CD4-positive, alpha-beta T cell (primary cell): ENCODE measurements at places on chromosomes 3 and 15.

DNA sequence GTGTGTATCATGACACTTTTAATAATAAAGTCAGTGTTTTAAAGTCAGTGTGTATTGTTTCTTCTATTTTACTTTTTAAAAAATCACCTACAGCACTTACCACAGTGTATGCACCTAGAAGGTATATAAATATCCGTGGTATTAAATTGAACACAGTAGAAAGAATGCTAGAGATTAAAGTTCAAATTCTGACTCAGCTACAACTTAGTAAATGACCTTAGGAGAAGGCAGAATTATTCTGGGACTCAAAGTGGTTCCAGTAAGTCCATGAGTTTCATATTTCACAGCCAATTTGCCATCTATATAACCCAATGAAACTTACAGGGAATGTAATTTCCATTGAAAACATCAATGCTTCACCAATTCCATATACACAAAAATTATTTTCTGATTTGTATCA, 52.7 kb upstream of the MAP4 start:
- no peak overlapping the region for H3K27ac ChIP-seq
- H3K27me3 ChIP-seq: no peaks in the 10 kb centered on the region
- no peak for DNase-seq
- H3K36me3 ChIP-seq: peaks cover 9% of the 10 kb centered on the region
- H3K4me3 ChIP-seq: no peak overlapping the region

DNA sequence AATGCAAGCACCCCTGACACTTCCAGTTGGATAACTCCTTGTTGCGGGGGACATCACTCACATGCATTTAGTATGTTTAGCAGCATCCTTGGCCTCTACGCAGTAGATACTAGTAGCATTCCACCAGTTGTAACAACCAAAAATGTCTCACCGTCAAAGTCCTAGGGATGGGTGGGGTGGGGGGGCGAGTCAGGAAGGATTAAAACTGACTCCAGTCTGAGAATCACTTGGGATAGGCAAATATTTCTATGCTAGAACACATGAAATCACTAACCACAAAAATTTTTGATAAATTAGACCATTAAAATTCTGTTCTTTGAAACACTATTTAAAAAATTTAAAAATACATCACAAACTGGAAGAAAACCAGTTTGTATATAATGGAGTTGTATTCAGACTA, 18.0 kb downstream of the ICE2 start:
- no peaks in the 10 kb centered on the region for H3K4me1 ChIP-seq
- no peak overlapping the region for H3K27ac ChIP-seq
- H3K4me3 ChIP-seq: no peak overlapping the region

DNA sequence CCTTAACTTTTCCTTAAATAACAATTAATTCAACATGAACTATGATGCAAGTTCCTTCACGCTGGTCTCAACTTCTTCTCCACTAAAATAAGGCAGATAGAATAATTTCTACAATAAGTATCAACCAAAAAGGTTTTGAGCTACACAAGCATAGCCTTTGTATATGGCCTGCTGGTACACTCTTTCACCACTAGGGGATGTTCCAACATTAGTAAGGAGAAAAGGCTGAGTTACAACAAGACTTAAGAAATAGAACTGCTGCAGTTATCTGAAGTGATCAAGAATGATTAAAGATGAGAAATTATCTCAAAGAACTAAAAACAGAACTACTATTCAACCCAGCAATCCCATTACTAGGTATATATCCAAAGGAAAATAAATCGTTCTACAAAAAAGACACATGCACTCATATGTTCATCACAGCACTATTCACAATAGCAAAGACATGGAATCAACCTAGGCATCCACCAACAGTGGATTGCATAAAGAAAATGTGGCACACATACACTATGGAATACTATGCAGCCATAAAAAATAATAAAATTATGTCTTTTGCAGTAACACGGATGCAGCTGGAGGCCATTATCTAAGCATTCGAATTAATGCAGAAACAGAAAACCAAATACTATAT, 14.4 kb downstream of the ATP13A3 start:
- no peaks in the 10 kb centered on the region for H3K4me1 ChIP-seq
- peak; percentile 16 for DNase-seq
- no peak overlapping the region for H3K4me3 ChIP-seq

- no peaks in the 10 kb centered on the region for H3K4me1 ChIP-seq
- H3K27me3 ChIP-seq: no peaks in the 10 kb centered on the region
- no peak for DNase-seq
- H3K36me3 ChIP-seq: no peaks in the 10 kb centered on the region
- no peak overlapping the region for H3K27ac ChIP-seq
- no peak overlapping the region for H3K4me3 ChIP-seq
Observed at GRCh38 chr3:129705274-129705673, 98.8 kb upstream of the PLXND1 start.

DNA sequence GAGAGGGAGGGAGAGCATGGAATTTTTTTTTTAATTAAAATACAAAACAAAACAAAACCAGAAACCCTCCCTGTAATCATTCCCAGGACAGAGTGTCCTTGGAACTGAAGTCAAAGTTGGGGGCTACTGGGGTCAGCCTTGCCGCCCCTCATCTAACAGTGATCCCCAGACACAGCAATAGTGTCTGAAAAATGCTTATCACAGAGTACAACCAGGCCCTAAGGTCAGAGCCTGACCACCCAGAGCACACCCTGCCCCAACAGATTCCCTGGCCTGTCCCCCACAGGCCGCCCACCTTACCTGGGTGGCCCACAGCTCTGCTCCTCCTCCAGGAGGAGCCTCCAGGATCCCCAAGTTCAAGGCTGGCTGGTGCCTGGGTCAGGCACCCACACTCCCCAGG, 101.6 kb upstream of the LINGO1 start:
- H3K27me3 ChIP-seq: peaks cover 8% of the 10 kb centered on the region
- H3K27ac ChIP-seq: no peak overlapping the region
- H3K4me3 ChIP-seq: no peak overlapping the region
- no peaks in the 10 kb centered on the region for H3K36me3 ChIP-seq
- no peaks in the 10 kb centered on the region for H3K4me1 ChIP-seq

DNA sequence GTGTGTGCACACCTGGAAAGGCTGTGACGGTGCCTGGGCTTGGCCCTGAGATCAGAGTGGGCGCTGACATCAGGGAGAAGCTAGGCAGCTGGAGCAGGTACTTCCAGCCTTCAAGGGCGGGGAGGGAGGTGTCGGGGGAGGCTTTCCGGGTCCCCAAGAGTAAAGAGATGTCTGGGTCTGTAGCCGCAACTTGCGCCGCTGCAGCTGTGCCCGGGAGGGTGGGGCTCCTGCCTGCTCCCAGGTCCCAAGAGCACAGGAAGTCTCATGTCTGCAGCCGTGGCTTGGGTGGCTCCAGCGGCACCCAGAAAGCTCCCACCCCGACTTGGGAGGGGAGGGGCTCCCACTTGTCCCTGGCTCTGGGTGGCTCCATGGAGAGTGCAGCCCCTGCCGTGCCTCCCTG, 103.2 kb upstream of the BNIP2 start:
- H3K4me3 ChIP-seq: peak overlapping the region; percentile 15
- no peaks in the 10 kb centered on the region for H3K36me3 ChIP-seq
- H3K27ac ChIP-seq: no peak overlapping the region
- H3K27me3 ChIP-seq: no peaks in the 10 kb centered on the region
- peak; percentile 27 for DNase-seq
- peaks cover 39% of the 10 kb centered on the region for H3K4me1 ChIP-seq

- peaks cover 6% of the 10 kb centered on the region for H3K36me3 ChIP-seq
- H3K27ac ChIP-seq: peak overlapping the region; percentile 75
- H3K4me1 ChIP-seq: peaks cover 49% of the 10 kb centered on the region
Observed at GRCh38 chr3:56915966-56916586, 114.3 kb upstream of the ARHGEF3 start.

- no peaks in the 10 kb centered on the region for H3K4me1 ChIP-seq
- no peak overlapping the region for H3K27ac ChIP-seq
- H3K4me3 ChIP-seq: no peak overlapping the region
- DNase-seq: no peak
- H3K27me3 ChIP-seq: peaks cover 5% of the 10 kb centered on the region
- no peaks in the 10 kb centered on the region for H3K36me3 ChIP-seq
Observed at GRCh38 chr15:88398011-88398410, 69.2 kb downstream of the MRPL46 start.

GRCh38 chr15:56794165-56794552, 60.9 kb upstream of the ZNF280D start:
- no peak for DNase-seq
- no peak overlapping the region for H3K4me3 ChIP-seq
- no peaks in the 10 kb centered on the region for H3K36me3 ChIP-seq
- H3K27ac ChIP-seq: no peak overlapping the region
- no peaks in the 10 kb centered on the region for H3K4me1 ChIP-seq

DNA sequence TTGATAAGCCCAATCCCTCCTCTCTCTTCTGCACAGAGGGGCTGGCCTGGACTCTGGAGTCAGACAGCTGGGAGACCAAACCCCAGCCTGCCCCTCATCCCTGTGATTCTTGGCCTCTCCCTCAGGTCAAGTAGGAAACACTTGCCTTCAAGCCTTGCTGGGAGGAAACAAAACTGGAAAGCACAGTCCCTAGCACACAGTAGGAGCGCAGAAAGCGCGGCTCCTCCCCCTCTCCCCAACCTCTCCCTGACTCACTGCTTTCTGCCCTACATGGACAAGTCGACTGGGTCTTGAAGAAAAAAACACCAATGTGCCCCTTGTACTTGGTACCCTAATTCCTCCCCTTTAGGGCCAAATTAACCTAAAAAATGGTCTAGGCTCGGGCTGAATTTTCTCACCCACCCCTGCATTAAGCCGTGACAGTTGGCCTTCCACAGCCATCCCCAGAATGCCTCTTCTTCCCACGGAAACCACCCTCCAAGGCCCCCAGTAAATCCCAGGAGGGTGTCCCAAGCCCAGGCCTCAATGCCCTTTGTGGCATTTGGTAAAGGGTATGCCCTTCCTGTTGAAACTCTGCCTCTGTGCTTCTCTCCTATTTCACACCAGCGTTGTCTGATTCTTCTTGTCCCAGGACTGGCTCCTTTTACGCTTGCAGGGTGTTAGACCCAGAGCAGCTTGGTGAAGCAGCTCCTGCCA, 11.3 kb upstream of the RAF1 start:
- H3K4me3 ChIP-seq: no peak overlapping the region

GRCh38 chr3:19364148-19364547, 215.8 kb downstream of the KCNH8 start:
- H3K36me3 ChIP-seq: no peaks in the 10 kb centered on the region
- no peaks in the 10 kb centered on the region for H3K4me1 ChIP-seq
- H3K4me3 ChIP-seq: no peak overlapping the region
- no peak overlapping the region for H3K27ac ChIP-seq

DNA sequence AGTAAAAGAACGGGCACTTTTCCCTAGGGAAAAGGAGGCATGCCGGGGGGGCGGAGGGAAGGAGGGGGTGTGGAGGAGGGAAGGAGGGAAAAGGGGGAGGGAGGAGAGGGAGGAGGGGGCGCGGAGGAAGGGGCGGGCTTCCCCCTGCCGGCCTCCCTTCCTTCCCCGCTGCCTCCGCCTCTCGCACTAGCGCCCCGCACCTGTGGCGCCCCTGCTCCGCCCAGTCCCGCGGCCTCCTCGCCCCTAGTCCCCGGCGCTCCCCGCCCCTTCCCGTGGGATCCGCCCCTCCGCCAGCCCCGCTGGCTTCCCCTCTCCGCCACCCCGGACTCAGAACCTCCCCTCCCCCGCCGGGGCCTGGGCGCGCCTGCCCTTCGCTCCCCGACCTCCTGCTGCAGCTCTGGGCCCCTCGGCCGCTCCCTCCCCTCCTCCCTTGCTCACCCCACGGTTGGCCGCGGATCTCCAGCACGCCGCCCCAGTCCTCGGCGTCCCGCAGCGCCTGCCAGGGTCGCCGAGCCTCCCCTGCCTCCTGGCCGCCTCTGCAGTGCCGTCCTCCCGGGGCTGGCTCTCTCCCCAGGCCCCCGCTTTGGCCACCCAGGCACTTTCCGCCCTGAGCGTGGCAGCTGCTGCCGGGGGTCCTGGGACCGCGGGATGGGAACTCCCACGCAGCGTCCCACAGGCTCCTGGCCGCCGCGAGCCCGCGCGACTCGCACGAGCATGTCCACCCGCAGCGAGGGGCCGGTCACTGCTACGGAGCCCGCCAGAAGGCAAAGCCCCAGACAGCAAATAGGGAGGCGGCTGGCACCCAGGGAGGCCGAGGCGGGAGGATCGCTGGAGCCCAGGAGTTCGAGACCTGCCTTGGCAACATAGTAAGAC, 147.4 kb downstream of the TJP1 start:
- no peak for DNase-seq
- no peak overlapping the region for H3K27ac ChIP-seq
- no peak overlapping the region for H3K4me3 ChIP-seq
- no peaks in the 10 kb centered on the region for H3K36me3 ChIP-seq
- peaks cover 43% of the 10 kb centered on the region for H3K27me3 ChIP-seq
- no peaks in the 10 kb centered on the region for H3K4me1 ChIP-seq

DNA sequence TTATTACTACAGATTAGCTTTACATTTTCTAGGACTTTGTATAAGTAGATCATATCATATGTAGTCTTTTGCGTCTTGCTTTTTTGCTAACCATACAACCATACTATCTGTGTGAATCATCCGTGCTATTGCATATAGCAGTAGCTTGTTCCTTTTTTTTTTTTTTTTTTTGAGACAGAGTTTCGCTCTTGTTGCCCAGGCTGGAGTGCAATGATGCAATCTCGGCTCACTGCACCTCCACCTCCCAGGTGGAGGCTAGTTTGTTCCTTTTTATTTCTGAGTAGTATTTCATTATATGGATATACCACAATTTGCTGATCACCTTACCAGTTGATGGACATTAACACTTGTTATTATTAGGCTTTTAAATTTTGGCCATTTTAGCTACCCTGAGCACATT, 54.5 kb upstream of the TBL1XR1 start:
- DNase-seq: peak; percentile 17
- H3K27ac ChIP-seq: no peak overlapping the region
- no peak overlapping the region for H3K4me3 ChIP-seq
- H3K36me3 ChIP-seq: no peaks in the 10 kb centered on the region
- no peaks in the 10 kb centered on the region for H3K4me1 ChIP-seq

- no peaks in the 10 kb centered on the region for H3K4me1 ChIP-seq
- H3K36me3 ChIP-seq: no peaks in the 10 kb centered on the region
- DNase-seq: no peak
- peak overlapping the region; percentile 34 for H3K4me3 ChIP-seq
- no peak overlapping the region for H3K27ac ChIP-seq
Observed at GRCh38 chr3:151328298-151328995, 902 bp downstream of the P2RY13 start.

DNA sequence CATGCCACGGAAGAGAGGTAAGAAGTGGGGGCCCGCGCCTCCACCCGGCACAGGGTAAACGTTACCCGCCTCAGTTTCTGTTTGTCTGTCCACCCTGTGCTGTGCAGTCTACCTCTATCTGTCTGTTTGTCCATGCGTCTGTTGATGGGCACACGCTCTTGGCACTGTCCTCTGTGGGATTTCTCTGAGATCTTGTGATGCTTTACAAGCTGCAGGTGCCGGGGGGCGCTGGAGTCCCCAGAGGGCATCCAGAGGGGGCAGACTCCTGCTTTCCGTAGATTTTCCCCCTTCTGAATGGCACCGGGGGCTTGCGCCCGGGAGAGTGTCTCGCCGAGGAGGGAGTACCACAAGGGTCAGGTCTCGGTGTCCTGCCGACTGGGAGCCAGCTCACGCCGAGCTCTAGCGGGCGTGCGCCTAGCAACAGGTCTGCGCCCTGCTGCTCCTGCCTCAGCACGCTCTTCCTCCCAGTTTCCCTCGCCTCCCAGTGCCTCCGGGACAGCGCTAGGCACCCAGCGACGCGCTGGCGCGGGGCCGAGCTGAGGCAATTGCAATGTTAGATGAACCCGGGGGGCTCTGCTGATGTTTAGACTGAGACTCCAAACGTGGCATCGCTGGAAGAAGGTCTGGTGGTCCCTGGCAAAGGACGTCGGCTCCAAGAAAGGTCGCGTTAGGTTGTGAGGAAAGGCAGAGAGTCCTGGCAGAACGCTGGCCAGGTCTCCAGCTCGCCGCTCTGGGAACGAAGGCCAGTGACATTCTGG, 667 bp downstream of the CEMIP start:
- H3K4me1 ChIP-seq: peaks cover 19% of the 10 kb centered on the region
- H3K27ac ChIP-seq: no peak overlapping the region
- H3K27me3 ChIP-seq: peaks cover 50% of the 10 kb centered on the region
- DNase-seq: no peak
- no peak overlapping the region for H3K4me3 ChIP-seq
